GM20000 (cell line): ENCODE measurements at places on chromosomes 13 and 19.

- no peak for DNase-seq
Measured at GRCh38 chr13:100668408-100668807, 6.2 kb downstream of the TMTC4 start.

DNA sequence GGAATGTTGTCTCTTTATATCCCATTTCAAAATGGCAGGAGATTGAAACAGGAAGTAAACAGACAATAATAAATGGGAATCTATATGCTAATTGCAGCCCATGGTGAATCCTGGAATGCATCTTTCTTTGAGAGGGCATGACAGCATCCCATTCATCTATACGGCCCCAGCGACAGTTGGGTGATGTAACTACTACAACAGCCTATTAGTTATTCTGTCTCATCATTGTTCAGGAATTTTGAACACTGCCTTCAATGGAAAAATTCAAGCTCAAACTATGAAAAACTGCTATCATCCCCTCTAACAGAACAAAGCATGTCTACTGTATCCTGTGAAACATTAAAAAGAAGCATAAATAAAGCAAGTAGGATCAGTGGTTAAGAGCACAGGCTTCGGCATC lies 262.1 kb downstream of the DCT start:
- no peak for DNase-seq

GRCh38 chr13:28794396-28794795 lies 25.7 kb upstream of the MTUS2 start:
- no peak for DNase-seq

DNA sequence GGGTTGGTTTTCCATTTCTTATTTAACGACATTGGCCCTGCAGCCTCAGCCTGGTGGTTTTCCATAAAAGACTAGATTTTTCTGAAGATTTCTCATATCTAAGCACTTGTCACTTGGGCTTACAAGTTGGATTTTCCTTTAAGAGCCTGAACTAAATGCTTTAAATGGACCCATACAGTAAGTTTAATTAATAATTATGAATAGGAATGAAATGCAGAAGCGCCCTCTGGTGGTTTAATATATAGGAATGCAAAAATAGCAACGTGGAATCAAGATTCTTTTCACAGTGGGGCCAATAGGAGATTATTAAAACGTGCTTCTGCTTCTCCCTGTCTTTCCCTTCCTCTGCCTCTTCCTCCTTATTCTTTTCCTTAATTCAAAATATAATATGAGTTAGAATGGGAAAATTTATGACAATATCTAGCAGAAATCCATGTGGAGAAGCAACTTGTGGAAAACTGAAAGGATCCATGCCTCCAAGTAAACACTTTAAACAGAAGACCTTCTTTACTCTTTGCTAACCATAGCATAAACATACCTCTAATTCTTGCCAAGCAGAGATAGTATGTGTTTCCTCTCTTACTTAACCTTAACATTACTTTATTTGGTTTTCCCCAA lies 324.0 kb downstream of the GPC5 start:
- no peak for DNase-seq

DNA sequence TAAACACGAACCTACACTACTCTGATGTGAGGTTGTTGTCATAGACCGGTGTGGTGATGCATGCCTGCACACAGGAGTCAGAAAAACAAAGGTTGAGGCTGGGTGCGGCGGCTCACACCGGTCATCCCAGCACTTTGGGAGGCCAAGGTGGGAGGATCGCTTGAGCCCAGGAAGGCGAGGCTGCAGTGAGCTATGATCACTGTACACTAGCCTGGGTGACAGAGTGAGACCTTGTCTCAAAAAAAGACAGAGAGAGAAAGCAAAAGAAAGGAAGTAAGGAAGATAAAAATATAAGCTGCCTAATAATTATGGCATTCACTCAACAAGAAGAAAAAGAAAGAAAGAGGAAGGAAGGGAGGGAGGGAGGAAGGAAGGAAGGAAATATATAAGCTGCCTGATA lies 9.3 kb downstream of the GP6 start:
- DNase-seq = no peak

DNA sequence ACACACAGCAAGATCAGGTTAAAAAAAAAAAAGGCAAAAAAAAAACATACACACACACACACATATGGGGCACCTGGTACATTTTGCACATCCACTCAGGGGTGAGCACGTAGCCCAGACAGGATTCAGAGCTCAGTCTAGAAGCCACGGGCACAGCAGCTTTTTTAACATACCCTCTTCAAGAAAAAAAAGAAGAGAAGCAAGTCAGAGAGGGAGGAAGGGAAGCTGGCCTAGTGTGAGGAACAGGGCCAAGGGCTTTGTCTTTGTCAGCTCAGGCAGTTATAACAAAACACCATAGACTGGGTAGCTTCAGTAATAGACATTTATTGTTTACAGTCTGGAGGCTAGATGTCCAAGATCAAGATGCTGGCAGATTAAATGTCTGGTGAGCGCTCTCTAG lies 2.3 kb upstream of the TPM4 start:
- DNase-seq = no peak

GRCh38 chr19:53177986-53178385 lies 15.2 kb downstream of the ZNF665 start:
- no peak for DNase-seq

DNA sequence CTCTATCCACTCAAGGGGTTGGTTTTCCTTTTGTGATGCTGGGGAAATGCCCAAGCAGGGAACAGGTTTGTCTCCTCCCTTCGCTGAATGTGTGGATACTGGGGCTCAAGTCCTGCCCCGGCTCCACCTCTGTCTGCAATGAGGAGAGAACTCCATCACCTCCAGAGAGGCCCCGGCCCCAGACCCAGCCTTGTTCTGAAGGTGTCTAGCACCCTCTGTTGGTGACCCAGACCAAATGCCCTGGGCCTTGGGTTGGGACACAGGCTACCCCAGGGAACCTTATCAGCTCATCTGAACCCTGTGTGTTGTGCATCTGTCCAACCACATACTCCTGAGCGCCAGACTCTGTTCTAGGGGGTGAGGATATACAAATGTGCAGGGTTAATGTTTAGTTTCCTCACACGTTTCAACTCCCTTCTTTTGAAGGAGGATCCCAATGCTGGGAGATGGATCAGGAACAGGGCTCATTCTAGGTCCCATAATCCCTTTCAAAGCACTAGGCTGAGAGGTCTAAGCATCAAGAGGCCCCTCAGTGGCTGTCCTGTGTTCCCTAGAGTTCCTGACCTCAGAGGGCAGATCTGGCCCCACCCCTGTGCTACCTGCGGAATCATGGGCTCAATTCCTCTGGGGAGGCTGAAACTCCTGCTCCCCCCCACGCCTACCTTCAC lies 112.5 kb upstream of the SLC7A1 start:
- DNase-seq = peak; percentile 62

- no peak for DNase-seq
Measured at GRCh38 chr13:26616126-26616525, 58.6 kb downstream of the WASF3 start.

DNA sequence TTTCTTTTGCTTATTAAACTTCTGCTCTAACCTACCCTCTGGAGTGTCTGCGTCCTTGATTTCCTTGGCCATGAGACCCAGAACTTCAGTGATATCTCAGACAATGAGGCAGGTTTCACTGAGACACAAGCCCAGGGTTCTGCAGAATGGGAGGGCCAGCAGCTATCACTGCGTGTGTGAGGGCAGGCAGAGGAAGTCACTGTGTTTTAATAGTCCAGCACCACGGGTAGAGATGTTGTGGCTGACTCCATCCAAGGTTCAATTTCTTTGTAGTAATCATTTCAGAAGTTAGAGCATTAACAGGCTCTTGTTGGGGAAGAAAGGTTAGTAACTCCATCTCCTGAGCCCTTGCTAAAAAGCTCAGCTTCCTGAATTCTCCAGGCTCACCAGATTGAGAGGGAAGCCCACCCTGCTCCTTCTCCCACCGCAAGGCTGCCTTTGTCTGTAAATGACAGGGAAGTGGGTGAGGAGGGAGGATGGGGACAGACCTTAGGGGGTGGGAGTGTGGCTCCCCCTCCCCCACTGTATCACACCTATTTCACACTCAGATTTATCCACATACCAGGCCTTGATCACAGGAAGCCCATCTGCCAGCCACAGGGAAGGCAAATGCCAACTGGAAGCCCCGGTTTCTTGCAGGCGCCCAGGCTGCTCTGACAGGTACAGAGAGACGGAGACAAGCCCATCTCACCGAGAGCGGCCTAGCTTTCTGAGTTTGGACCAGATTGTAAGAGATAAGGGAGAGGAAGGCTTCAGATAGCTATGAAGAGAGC lies 2.1 kb downstream of the C19orf12 start:
- DNase-seq = no peak

- DNase-seq = no peak
Measured at GRCh38 chr13:57583529-57583928, 48.0 kb upstream of the PCDH17 start.

GRCh38 chr19:50326101-50326664 lies 3.0 kb downstream of the KCNC3 start:
- peak; percentile 34 for DNase-seq

GRCh38 chr13:39208636-39209035 lies 170.4 kb downstream of the NHLRC3 start:
- DNase-seq = no peak

DNA sequence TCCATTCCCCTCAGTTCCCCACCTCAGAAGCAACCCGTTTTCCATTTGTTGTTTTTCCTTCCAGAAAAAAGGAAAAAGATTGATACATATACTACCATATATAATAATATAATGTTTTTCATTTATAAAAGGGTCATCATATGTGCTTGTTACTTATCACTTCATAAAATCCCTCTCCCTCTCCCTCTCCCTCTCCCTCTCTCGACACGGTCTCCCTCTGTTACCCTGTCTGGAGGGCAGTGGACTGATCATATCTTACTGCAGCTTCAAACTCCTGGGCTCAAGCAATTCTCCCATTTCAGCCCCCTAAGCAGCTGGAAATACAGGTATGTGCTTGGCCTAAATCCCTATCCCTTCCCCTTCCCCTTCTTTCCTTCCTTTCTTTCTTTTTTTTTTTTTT lies 17.1 kb downstream of the PNMA8A start:
- DNase-seq = no peak

DNA sequence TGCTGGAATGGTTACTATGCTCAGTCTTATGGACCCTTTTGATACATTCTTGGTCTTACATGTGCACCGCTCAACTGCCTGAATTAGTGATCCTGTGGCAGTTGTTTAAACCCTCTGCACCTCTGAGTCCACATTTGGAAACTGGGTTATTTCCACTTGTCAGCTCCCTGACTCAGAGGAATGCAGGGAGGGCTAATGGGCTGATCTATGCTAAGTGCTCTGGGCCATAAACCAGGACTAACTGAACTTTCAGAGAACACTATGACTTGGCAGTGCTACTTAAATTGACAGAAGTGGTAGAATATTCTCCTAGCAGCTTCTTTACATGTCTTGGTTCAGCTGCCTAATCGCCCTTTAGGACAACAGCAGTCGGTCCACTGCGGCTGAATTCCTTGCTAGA lies 26.8 kb upstream of the MED4 start:
- DNase-seq = no peak

DNA sequence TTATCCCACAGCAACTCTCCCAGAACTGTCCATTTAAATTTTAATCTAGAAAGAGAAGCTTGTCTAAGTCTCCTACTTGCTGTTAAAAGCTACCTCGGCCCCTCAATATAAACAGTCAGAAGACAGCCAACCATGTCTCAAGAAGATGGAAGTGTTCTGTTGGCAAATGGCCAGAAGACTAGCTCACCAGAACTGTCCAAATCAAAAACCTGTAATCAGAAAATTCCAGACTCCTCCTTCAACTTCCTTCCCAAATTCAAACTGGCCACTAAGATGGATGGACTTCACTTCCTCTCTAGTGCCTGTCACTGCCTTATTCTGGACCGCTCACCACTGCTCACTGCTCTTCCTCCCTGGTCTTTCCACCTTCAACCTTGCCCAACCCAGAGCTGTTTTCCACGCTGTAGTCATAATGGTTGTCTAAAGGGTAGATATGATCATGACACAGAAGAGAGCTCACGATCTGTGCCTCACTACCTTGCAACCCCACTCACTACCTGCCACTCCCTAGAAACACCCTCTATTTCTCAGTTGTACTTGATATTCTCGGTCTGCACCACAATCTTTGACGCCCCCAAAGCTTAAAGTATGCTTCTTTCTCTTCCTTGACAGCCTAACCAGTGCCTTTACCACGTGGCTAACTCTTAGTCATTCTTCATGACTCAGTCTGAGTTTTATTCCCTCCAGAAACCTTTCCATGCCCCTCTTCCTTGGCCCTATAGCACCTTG lies 9.2 kb downstream of the FGF14 start:
- no peak for DNase-seq

GRCh38 chr19:17296976-17297375 lies 6.2 kb downstream of the ABHD8 start:
- DNase-seq = no peak

DNA sequence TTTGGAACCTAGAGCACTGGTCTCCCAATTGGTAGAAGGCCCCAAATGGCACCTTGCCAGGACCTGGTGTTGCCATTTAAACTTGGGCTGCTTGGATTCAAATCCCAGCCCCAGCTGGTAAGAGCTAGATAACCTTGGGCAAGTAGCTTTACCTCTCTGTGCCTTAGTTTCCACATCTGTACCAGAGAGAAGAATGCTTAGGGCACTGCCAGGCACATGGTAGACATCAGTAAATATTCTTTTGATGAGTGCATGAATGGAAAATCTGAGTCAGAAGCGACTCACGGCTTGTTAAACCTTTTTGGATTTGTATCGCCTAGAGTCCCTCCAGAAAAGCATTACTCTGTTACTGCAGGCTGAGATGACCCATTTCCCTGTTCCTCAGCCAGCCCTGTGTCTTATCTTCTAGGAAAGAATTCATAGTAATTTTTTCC lies 90.9 kb downstream of the SIPA1L3 start:
- DNase-seq = no peak

DNA sequence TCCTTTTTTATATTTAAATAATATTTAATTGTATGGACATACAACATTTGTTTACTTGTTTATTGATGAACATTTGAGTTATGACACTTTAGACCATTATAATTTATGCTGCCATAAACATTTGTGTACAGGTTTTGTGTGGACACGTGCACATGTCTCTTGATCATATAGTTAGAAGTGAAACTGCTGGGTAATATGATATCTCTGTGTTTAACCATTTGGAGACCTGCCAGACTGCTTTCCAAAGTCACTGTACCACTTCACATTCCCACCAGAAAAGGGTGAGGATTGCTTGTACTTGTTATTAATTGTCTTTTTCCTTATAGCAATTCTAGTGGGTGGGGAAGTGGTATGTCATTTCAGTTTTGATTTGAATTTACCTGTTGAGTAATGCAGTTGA lies 145.6 kb upstream of the KLHL1 start:
- no peak for DNase-seq

GRCh38 chr13:39811696-39812095 lies 156.2 kb downstream of the COG6 start:
- DNase-seq = no peak

GRCh38 chr13:81664872-81665271 lies 1323.9 kb upstream of the SPRY2 start:
- DNase-seq = no peak

GRCh38 chr19:16895467-16896145 lies 6.8 kb downstream of the F2RL3 start:
- DNase-seq = no peak
